ENCODE measurements at places on chromosomes 6 and 20.

DNA sequence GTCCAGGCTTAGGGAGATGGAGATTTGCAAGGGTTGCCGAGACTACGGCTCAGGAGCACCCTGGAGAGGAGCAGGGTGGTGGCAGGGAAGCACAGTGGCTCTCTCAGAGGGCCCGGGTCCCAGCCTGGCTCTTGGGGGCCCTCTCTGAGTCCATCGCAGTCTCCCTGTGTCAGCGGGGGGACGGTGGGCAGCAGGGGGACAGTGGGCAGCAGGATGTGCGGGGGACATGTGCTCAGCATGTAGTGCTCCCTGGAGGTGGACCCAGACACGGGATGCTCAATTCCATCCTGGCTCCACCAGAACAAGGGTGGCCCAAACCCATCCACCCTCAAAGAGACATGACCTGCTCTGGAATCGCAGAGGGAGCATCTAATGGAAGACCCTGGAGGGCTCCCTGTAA, 43.0 kb upstream of the ZBP1 start:
- no peak for DNase-seq

DNA sequence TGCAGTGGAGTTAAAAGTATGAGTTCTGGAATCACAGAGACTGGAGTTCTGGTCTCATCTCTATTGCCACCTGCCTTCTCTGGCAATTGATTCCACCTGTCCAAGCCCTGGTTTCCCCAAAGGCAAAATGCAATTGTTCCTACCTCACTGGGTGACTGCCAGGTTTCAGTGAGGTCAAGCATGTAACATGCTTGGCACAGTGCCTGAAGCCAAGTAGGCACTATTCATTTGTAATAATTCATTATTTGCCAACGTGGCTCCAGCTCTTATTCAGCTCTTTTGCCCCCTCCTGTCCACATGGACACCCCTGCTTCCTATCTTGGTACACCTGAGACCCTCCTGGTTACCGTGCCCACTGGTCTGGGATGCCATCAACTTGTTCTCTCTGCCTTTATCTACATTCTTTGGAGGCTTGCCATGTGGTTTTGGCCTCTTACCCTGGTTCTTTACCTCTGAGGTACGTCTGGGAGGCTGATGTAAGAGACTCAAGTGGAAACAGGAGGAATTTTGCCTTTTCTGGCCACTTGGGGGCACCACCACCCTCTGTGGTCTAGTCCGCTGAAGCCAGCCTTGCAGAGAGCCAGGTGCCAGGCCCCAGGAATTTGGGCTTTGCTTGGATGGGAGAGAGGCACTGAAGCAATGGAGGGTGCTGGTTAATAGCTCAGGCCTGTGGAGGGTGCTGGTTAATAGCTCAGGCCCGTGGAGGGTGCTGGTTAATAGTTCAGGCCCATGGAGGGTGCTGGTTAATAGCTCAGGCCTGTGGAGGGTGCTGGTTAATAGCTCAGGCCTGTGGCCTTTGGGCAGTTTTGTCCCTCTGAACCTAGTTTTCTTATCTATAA, 1.7 kb downstream of the KCNK15 start:
- no peak for DNase-seq

DNA sequence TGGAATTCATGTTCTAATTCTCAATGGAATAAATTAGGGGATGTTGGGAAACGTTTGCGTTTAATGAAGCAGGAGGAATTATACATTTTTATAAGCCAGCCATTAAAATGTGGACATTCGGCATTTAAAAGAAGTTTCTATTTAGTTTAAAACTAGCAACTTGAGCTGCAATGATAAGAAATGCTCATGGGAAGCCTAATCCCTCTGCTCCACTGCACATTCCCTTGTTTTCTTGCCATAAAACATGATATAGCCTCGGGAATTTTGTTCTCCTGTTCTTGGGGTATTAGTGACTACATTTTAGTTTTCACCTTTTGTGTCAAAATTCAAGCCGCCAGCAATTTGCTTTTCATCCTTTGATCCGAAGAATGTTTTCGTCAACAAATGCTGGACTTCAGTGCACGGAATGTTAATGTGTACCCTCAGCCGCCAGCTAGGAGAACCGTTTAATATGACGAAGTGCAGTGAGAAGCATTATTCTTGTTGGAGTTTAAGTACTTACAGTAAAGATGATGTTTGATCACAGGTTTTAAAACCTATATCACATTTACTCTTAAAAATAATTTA, 137.9 kb downstream of the HIVEP1 start:
- no peak for DNase-seq

DNA sequence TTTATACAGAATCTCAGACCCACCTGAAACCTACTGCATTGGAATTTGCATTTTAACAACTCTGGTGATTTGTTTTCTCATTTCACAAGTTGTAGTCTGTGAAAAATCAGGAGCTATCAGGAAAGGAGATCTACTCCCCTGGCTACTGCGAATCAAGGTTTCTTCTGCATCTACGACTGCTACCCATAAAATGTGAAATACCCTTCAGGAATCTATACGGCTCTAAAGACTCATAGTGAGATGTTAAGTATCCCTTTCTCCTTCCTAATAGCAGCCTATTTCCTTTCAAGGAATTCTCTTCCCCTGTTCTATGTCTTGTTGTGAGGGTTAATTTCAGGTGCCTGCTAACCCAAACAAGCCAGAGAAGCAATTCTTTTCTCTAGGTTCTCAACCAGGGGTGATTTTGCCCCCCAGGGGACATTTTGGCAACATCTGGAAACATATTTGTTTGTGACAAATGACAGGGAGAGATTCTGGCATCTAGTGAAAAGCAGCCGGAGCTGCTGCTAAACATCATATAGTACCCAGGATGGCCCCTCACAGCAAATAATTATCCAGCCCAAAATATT, 26.3 kb downstream of the WFDC3 start:
- no peak for DNase-seq

DNA sequence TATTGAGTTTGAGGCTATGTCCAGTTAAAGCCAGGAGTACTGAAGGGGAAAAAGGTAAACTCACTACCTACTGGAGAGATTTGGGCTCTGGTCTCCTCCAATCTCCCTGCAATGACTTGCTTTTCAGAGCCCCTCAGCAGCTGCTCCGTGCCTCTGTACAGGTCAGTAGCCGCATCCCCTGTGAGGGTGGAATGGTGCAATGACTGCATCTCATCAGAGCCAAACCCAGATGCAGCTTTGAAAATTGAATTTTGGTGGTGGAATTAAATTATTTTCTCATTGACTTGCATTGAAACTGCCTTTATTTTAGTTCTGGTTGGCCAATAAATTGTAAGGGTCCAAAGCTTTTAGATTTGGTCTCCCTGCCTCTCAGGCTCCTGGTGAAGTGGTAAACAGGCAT, 166.7 kb downstream of the DLL1 start:
- no peak for DNase-seq

DNA sequence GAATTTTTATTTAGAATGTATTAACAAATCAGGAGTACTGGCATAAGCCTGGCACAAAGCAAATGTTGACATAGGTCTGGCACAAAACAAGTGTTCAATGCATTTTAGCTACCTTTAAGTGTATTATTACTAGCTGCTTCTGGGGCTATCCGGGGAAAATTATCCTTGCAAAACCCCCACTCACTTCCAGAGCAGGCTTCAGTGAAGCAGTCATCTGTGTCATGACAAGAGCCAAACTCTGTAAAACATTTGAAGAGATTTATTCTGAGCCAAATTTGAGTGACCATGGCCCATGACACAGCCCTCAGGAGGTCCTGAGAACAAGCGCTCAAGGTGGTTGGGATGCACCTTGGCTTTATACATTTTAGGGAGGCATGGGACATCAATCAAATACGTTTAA, 6.4 kb upstream of the TRIM38 start:
- DNase-seq: no peak

GRCh38 chr6:137258170-137258569, 39.0 kb upstream of the IFNGR1 start:
- peak; percentile 56 for DNase-seq

- DNase-seq: peak; percentile 56
Measured at GRCh38 chr6:159692303-159693127, 526 bp downstream of the SOD2 start.

- DNase-seq: no peak
Measured at GRCh38 chr20:8033151-8033841, 13.7 kb upstream of the TMX4 start.

GRCh38 chr6:40693768-40694167, 106.6 kb upstream of the LRFN2 start:
- no peak for DNase-seq

Measured in NK-92 treated with Interleukin-12 subunit alpha and Interleukin-12 subunit beta, amount 100 ng/mL, for 24 hours (cell line).